ENCODE measurements at places on chromosomes 4 and X.

DNA sequence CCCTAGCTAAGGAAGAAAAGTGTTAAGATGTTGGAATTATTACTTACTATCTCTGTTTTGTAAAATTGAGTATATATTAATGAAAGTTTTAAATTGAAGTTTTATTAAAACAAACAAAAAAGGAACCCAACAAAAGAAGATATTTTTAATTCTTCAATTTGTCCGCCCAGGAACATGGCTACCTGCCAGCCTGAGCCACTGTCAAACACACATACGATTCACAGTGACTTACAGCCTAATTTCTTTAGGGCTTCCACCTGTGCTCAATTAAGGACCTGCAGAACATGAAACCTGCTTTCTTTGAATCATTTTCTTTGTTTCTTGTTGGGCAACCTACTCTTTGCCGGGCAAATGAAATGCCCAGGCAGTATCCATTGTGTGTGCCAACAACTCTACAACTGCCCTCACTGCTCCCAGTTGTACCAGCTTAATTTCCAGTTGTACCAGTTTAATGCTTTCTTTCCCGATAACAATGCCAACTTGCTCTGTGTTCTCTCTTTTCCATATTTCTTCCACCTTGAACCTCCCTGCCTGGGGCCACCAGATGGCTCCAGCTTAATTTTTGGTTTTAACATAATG, 181.7 kb downstream of the GBA3 start:
- DNase-seq = no peak

GRCh38 chr4:185480016-185480732, 8.6 kb upstream of the CCDC110 start:
- no peak for DNase-seq

GRCh38 chr4:78417603-78418002, 134.0 kb upstream of the ANXA3 start:
- DNase-seq = no peak

- DNase-seq = no peak
Measured at GRCh38 chrX:2320580-2321327, 180.0 kb downstream of the DHRSX start.

GRCh38 chrX:71618303-71618721, at the start of gene CXCR3:
CXCR3 (minus strand) TSS chrX:71618511; CDS start chrX:71618449, 62 bp downstream.
- DNase-seq = peak; percentile 5

GRCh38 chr4:159823743-159824142, 720.9 kb downstream of the RAPGEF2 start:
- DNase-seq = no peak

DNA sequence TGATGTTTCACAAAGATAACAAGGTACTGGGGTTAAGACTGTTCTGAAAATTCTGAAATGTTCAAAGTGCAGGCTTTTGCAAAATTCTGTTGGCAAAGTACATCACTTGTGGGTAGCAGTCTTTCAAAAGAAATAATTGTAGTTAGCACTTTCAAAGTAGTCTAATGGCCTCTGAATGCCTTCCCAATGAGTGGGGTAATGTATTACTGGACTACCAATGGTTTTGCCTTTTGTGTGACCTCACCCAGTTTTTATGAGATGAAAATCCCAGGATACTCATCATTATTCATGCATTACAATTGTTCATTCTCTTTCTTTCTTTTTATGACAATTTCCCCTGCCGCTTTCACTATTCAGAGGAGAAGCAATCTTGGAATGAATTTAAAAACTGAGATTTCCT, 686.1 kb downstream of the GLUD2 start:
- DNase-seq = no peak

DNA sequence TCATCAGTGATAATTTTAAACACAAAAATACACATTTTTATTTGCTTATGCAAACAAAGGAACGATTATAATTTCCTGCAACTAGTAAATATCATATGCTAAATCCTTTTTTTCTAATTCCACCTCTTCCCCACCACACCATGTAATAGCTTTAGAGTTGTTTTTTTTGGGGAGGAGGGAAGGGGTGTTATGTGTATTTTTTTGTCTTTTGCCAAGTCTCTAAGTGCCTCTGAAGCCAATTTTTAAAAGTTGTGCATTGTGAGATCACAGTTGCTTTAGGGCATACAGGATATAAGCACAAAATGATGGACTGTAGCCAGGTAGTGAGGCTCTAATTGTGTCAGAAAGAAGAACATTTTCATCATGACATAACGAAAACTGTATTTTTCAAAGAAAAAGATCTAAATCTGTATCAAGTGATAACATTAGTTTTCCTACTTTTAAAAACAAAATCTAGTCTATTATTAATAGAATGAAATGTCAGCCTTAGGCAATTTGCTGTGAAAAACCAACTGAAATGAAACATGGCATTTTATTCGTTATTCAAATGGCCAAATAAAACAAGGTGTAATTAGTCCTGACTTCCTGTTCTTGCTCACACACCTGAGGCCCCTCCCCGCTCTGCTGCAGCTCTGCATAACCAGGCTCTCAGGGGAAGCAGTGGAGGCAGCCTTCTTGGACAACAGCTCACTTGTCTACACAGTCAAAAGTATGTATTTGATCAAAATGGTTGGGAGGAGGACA, 157.4 kb downstream of the PALLD start:
- DNase-seq = no peak

- no peak for DNase-seq
Measured at GRCh38 chr4:152218576-152218975, 317.3 kb downstream of the FBXW7 start.

GRCh38 chr4:187171706-187172339, 448.2 kb upstream of the FAT1 start:
- no peak for DNase-seq

- no peak for DNase-seq
Measured at GRCh38 chr4:152501846-152502536, 33.9 kb downstream of the FBXW7 start.

DNA sequence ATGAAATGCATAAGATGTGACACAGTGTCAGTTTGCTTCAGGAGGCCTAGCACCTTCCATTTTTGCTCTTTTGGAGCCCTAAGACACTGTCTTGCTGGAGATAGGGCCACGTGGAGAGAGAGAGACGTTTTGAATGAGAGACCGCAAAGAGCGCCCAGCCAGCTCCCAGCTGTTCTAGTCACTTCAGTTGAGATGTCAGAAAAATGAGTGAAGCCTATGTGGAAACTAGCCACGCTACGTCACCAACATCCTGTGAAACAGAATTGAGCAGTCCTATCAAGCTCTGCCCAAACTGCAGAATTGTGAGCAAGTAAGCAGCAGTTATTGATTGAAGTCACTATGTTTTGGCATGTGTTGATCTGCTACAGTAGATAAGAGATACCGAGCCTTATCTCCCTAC, 13.1 kb downstream of the GPR82 start:
- no peak for DNase-seq

GRCh38 chrX:22634083-22634482, 361.4 kb downstream of the CBLL2 start:
- DNase-seq = no peak

GRCh38 chrX:29295987-29296680, 708.9 kb downstream of the IL1RAPL1 start:
- DNase-seq = no peak

- DNase-seq = no peak
Measured at GRCh38 chrX:39073131-39073530, 271.9 kb downstream of the MID1IP1 start.

DNA sequence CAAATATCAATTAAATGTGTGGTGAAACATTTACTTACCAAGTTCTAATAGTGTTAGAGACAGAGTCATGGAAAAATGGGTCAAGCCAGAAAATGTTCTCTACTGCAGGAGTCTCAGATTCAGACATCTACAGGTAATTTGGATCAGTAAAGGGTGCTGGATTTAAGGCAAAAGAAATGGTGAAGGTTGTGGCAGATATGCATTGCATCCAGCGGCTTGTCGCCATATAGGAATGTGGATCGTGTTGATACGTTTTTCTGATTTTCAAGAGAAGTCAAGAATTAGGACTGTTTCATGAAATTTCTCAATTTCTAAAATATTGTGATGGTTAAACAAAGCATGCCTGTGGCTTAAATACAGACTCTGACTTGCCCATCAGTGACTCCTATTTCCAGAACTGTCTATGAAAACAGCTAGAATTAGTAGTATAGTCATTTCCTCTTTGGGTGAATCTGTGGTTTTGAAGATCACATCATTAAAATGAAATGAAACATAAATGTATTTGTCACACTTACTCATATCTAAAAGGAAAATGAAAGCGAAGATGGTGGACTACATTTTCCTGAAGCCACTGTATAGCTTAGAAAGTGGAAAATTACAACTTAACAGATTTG, 110.1 kb upstream of the VEGFC start:
- no peak for DNase-seq

GRCh38 chr4:27000820-27001219, 140.2 kb downstream of the STIM2 start:
- no peak for DNase-seq

GRCh38 chrX:50514811-50515210, 44.2 kb upstream of the DGKK start:
- DNase-seq = no peak

DNA sequence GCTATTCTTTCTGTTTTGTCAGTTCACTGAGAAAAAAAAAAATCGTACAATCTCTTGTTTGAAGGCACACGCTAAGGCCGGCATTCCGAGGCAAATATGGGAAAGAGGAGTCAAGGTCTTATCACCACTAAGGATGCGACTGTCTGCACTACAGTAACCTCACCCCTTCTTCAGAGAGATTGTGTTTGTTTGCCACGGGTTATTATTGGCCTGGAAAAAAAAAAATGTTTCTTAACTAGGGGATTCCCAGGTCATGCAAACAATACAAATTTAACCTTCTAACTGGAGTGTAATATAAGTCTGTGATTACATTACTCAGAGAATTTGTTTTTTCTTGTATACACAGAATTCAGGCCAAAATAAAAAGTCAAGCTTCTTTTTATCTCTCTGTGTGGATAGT, 168.3 kb downstream of the TMA16 start:
- no peak for DNase-seq

DNA sequence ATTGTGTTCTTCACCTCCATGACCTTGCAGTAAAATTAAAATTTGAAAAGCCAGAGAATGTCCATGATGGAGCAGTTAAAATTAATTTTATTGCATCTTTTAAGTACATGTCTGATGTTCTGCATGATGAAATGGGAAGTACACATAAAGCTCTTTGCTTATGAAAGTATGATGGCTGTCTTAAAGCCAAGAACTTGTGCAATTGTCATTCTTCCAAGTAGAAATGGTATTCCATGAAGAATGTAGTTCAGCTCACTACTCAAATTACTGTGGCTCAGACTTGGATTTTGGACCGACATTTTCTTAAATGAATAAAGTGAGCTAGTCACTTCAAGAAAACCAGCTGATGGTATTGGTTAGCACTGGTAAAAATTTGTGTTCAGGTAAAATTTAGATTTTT, 161.7 kb upstream of the CXCL13 start:
- DNase-seq = no peak

GRCh38 chr4:149218672-149219071, 597.0 kb downstream of the IQCM start:
- no peak for DNase-seq

- no peak for DNase-seq
Measured at GRCh38 chr4:63155561-63155960, 1253.7 kb downstream of the TECRL start.

- DNase-seq = no peak
Measured at GRCh38 chr4:153773236-153773690, 13.4 kb upstream of the RNF175 start.

GRCh38 chrX:132463411-132463810, 25.4 kb downstream of the MBNL3 start:
- no peak for DNase-seq

DNA sequence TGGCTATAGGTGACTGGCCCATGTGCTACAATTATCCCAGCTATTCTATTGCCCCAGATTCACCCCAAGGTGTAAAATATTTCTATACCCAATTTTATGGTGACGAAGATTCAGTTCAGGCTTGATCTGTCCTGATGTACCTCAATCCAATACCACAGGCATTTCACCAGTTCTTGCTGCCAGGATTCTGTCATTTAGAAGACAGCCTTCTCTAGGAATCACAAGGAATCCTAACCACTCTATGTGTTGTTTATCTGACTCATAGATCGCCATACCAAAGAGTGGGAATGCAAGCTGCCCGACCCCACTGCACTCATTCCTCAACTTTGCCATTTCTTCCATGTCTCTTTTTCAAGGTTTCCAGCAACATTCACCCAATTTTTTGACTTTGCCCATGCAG, 355.0 kb upstream of the EMCN start:
- DNase-seq = no peak

DNA sequence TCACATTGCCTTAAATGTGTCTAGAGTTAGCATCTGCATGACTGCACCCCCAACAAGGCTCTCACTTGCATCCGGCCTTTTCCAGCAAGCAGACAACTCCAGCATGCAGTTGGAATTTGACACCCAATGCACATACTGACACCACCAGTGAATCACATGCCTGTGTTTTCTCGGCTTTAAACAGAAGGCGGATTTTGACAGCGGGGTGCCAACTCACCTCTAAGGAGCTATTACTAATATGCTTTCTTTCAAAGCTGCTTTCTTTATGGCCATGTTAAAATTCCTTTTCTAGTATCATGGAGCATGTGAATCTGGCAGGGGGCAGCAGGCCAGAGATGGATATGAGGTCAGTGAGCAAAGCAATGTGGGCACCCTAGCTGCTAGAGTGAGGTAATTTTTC, 78.0 kb upstream of the CLNK start:
- no peak for DNase-seq

DNA sequence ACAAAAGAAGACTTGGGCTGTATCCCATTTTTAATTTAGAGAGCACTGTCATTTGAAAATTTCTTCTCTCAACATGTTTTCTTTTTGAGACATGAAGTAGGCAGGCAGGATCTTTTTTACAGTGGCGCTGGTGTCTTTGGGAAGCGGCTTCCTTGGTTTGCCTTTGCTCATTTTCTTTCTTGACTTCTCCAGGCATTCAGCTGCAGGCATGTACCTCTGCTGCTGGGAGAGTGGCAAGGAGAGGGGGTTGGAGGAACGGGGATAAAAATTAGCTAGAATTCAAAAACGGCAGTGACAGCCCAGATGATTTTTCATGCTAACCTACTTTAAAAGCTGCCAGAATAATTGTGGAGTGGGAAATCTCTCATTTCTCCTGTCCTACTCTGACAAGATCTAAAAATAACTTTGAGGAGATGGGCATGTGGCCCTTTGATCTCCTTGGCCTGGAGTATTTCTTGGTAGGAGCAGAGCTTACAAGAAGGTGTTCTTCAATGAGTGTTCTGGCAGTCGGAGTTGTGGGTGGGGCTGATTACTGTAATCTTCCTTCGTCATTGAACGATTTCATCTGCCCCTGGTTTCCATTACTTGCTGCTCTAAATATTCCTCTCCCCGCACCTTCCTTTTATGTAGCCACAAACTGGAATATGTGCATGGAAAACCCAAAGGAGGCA, 54.8 kb downstream of the TBL1X start:
- DNase-seq = no peak

All from activated naive CD4-positive, alpha-beta T cell (primary cell).